Muscle of leg (tissue), 16 donors: ENCODE measurements at places on chromosomes 1 and 21. TPM values are rescaled to one million over a fixed set of nuclear protein-coding genes. Genes with fewer than 3 reads are reported as not detected.

GRCh38 chr21:42117229-42117966 lies 46.3 kb downstream of the UMODL1 start:
- no peaks in the 10 kb centered on the region for H3K36me3 ChIP-seq
- no peak overlapping the region for H3K4me3 ChIP-seq
- DNase-seq: peak; percentile 84
- H3K27me3 ChIP-seq: peaks cover 32% of the 10 kb centered on the region
- H3K4me1 ChIP-seq: peaks cover 38% of the 10 kb centered on the region

- H3K27me3 ChIP-seq: peaks cover 12% of the 10 kb centered on the region
- peaks cover 12% of the 10 kb centered on the region for H3K4me1 ChIP-seq
- DNase-seq: no peak
Measured at GRCh38 chr1:204201348-204202040, 5.2 kb upstream of the KISS1 start.

Gene GNG4
- 0.27 TPM for total RNA-seq

- no peak for DNase-seq
- H3K27me3 ChIP-seq: no peaks in the 10 kb centered on the region
- peaks cover 27% of the 10 kb centered on the region for H3K4me1 ChIP-seq
Measured at GRCh38 chr1:161229896-161230295, 4.0 kb downstream of the TOMM40L start.

- H3K4me1 ChIP-seq: peaks cover 45% of the 10 kb centered on the region
- H3K27ac ChIP-seq: peak overlapping the region; percentile 80
- DNase-seq: peak; percentile 53
- no peaks in the 10 kb centered on the region for H3K36me3 ChIP-seq
- no peak overlapping the region for H3K4me3 ChIP-seq
Measured at GRCh38 chr1:231693361-231694074, 66.9 kb downstream of the DISC1 start.

DNA sequence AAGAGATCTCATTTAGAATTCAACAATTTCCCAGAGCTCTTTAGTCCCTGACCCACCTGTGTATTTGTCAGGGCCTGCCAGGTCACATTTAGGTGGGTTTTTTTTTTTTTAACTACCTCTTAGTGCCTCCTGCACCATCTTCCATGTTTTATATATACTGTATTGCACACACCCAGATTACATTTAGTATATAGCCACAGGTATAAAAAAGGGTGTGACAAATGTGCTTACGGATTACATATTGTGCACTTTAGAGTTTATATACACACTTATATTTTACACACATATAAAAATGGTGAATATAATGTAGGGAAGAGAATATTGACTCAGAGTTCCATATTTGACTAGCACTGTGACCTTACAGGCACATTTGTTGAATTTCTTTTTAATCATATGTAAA lies 17.4 kb upstream of the LRIG2 start:
- no peak overlapping the region for H3K4me3 ChIP-seq
- no peak overlapping the region for H3K27ac ChIP-seq
- no peaks in the 10 kb centered on the region for H3K36me3 ChIP-seq
- H3K4me1 ChIP-seq: peaks cover 16% of the 10 kb centered on the region
- no peak for DNase-seq
- no peaks in the 10 kb centered on the region for H3K27me3 ChIP-seq

Gene CAPZB
- 85.8 TPM for total RNA-seq

DNA sequence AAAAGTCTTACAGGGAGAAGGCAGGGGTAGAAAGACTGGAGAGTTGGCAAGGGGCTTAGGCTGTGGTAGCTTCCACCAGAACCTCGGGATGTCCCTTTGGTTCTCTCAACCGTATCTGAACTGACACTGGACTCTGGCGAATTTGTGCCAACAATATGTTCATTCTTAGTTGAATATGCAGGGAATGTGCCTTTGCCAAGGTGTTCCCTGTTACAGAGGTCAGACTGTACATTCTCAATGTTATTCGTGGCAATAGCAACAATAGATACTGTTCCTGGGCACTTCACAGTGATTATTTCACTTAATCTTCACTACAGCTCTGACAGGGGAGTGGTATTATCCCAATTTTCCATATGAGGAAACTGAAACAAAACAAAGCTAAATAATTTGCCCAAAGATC lies 51.5 kb upstream of the RAB3GAP2 start:
- no peaks in the 10 kb centered on the region for H3K27me3 ChIP-seq
- H3K27ac ChIP-seq: no peak overlapping the region
- no peak overlapping the region for H3K4me3 ChIP-seq
- H3K4me1 ChIP-seq: no peaks in the 10 kb centered on the region
- no peaks in the 10 kb centered on the region for H3K36me3 ChIP-seq

Gene TIAM1
- total RNA-seq: 14.1 TPM

Gene CHODL
- 92.5 TPM for total RNA-seq

DNA sequence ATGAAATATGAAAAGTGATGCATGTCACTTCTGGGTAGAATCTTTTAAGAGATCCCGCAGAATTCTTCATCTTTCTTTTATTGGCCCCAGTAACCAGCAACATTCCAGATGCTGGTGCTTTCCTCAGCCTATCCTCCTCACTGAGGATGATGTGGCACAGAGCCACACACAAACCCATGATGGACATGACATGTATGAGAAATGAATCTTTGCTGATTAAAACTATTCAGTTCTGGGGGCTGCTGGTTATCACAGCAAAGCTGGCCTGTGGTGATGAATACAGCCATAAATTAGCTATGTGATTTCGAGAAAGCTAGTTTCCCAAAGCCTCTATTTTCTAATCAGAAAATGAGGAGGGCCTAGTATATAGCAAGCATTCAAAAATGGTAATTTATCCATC lies 8.3 kb upstream of the ERICH3 start:
- H3K27me3 ChIP-seq: no peaks in the 10 kb centered on the region
- H3K4me3 ChIP-seq: no peak overlapping the region
- H3K27ac ChIP-seq: no peak overlapping the region
- DNase-seq: no peak
- H3K4me1 ChIP-seq: no peaks in the 10 kb centered on the region

DNA sequence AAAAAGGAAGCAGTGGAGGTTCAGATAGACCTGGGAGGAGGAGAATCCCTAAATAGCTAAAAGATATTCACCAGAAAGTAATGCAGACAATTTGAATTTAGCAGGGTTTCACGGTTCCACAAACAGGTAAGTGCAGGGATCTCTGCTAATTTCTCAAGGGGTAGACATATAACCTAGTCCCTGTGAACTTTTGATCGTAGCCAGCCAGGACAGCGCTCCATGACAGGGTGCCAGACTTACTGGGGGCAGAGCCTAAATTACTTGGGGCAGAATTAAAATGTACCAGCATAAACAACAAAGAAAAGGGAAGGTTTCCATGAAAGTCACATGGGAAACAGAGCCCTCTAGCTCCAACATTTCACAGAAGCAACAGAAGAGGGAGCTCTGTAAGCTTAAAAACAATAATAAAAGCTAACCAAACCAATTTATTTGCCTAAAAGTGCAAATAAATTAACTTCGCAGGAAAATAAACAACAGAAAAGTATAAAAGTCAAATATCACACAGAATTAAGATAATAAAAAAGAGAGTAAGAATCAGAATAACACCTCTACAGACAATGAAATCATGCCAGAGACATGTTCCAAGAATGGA lies 198.3 kb downstream of the DUSP10 start:
- H3K36me3 ChIP-seq: no peaks in the 10 kb centered on the region
- no peaks in the 10 kb centered on the region for H3K27me3 ChIP-seq
- peak; percentile 18 for DNase-seq

Gene AIM2
- 0.31 TPM for total RNA-seq

Gene LCE1F
- total RNA-seq: not detected

Gene ZYG11A
- under 0.01 TPM for total RNA-seq

- no peaks in the 10 kb centered on the region for H3K27me3 ChIP-seq
- H3K36me3 ChIP-seq: no peaks in the 10 kb centered on the region
- H3K4me3 ChIP-seq: no peak overlapping the region
- no peak overlapping the region for H3K27ac ChIP-seq
- DNase-seq: no peak
Measured at GRCh38 chr1:58919959-58920321, 136.1 kb upstream of the JUN start.

Gene TNFRSF4
- total RNA-seq: 3.2 TPM

DNA sequence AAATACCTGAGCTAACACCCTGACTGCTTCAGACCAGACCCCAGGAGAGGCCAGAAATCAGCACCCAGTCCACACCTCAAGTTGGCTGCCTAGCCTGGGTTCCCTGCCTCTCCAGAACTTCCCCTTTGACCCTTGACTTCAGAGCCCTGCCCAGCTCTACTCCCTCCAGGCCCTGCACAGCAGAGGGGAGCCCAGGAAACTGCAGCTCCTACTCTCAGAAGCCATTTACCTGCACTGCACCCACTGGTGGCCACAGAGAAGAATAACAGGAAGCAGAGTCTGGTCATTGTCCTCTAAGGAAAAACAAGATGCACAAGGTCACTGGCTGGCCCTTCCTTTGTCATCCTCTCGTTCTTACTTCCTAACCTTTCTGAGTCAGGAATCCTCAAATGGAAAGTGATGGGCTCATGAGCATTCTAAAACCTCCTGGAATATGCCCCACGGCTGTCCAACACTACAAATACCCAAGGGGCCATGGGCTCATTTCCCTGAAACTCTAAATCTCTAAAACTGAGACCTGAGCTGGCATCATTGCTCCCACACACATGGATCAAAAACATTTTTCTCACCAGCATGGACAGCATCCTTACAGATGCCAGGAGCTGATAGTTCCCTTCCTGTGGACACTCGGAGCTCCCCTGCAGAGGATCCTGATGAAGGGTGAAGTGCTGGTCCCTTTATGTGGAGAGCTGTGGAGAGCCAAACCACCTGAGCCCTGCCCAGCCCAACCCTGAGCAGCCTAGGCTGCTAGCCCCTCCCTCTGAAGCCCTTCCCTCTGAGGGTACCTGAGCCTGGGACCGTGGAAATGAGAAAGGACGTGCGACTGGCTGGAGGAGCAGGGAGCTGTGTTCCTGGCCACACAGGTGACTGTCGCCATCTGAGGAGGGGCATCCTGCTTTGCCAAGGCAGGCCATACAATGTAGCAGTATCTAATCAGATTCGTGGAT lies at the start of gene ITLN2:
Gene ITLN2 (minus strand): TSS at position 652 of the 947 bp plus-strand sequence. CDS start 68 bp downstream, at position 584.
- H3K27me3 ChIP-seq: no peaks in the 10 kb centered on the region
- DNase-seq: peak; percentile 11
- peaks cover 4% of the 10 kb centered on the region for H3K4me1 ChIP-seq
- no peaks in the 10 kb centered on the region for H3K36me3 ChIP-seq
- no peak within 1 kb of the TSS for H3K27ac ChIP-seq

GRCh38 chr1:102015728-102016127 lies 19.0 kb upstream of the OLFM3 start:
- H3K27ac ChIP-seq: no peak overlapping the region
- H3K4me3 ChIP-seq: no peak overlapping the region
- no peak for DNase-seq

Gene NTPCR
- 32.8 TPM for total RNA-seq

GRCh38 chr1:52423055-52423454 lies 18.7 kb downstream of the PRPF38A start:
- no peak overlapping the region for H3K4me3 ChIP-seq
- H3K27ac ChIP-seq: no peak overlapping the region
- H3K36me3 ChIP-seq: peaks cover 30% of the 10 kb centered on the region

Gene RNU1-4
- 2,384 TPM for total RNA-seq

DNA sequence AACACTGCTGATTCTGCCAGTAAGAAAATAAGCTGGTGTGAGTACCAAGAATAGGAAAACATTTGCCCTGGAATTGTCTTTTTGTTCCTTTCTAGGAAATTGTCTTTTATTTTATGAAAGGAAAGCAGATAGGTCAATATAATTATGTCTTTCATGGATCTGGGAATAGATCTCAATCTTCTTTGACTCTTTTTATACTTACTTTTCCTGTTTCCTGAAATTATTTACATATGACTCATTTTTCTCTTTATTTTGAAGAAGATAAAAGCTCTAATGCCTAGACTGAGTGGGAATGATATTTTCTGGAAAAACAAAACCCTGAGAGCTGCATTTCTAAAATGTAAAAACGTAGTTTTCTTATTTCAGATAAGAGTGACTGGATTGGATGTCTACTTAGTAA lies 100.1 kb downstream of the MAN1A2 start:
- H3K27ac ChIP-seq: no peak overlapping the region
- H3K4me1 ChIP-seq: no peaks in the 10 kb centered on the region
- DNase-seq: no peak
- no peaks in the 10 kb centered on the region for H3K27me3 ChIP-seq

GRCh38 chr1:9028921-9029705 lies 2.9 kb upstream of the SLC2A7 start:
- H3K36me3 ChIP-seq: no peaks in the 10 kb centered on the region
- no peak overlapping the region for H3K4me3 ChIP-seq

GRCh38 chr1:57947471-57947870 lies 523.6 kb upstream of the DAB1 start:
- H3K36me3 ChIP-seq: no peaks in the 10 kb centered on the region
- H3K4me3 ChIP-seq: no peak overlapping the region
- no peaks in the 10 kb centered on the region for H3K27me3 ChIP-seq
- no peaks in the 10 kb centered on the region for H3K4me1 ChIP-seq

- no peak overlapping the region for H3K27ac ChIP-seq
- no peaks in the 10 kb centered on the region for H3K4me1 ChIP-seq
- H3K36me3 ChIP-seq: no peaks in the 10 kb centered on the region
- no peaks in the 10 kb centered on the region for H3K27me3 ChIP-seq
- no peak overlapping the region for H3K4me3 ChIP-seq
- DNase-seq: no peak
Measured at GRCh38 chr1:177849130-177849529, 120.7 kb downstream of the SEC16B start.

DNA sequence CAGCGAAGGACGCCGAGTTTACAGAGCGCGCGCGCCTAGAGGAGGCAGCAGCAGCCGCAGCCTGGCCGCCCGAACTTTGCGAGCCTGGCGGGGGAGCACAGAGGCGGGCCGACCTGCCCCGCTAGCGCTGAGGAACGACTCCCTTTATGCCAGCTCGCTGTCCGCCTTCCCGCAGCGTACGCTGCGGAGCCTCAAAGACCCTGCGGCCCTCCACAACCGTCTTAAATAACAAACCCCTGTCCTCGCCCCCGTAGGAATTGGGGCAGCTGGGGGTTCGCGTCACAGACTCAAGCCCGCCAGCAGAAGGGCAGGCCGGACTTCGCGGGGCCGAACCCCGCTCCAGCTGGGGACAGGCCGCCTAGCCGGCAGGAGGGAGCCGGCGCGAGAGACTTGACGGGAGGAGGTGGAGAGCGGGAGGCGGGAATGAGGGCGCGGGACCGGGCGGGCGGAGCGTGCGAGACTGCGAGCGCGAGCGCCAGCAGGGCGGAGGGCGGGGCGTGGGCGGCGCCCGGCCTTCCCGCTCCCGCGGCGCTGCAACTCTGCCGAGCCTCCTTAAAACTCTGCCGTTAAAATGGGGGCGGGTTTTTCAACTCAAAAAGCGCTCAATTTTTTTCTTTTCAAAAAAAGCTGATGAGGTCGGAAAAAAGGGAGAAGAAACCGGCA lies 1.8 kb upstream of the CDKN2C start:
- peaks cover 2% of the 10 kb centered on the region for H3K27me3 ChIP-seq
- H3K4me3 ChIP-seq: peak overlapping the region; percentile 67
- peak; percentile 97 for DNase-seq
- H3K36me3 ChIP-seq: no peaks in the 10 kb centered on the region
- peak overlapping the region; percentile 99 for H3K27ac ChIP-seq

Gene UBASH3A
- 0.04 TPM for total RNA-seq

Gene VANGL2
- total RNA-seq: 2.3 TPM
